Stimulated activated CD4-positive, alpha-beta T cell treated with anti-CD3 and anti-CD28 coated beads, Interleukin-15, amount 100 ng/mL, for 24 hours (primary cell): ENCODE measurements at places on chromosomes 2 and 18.

DNA sequence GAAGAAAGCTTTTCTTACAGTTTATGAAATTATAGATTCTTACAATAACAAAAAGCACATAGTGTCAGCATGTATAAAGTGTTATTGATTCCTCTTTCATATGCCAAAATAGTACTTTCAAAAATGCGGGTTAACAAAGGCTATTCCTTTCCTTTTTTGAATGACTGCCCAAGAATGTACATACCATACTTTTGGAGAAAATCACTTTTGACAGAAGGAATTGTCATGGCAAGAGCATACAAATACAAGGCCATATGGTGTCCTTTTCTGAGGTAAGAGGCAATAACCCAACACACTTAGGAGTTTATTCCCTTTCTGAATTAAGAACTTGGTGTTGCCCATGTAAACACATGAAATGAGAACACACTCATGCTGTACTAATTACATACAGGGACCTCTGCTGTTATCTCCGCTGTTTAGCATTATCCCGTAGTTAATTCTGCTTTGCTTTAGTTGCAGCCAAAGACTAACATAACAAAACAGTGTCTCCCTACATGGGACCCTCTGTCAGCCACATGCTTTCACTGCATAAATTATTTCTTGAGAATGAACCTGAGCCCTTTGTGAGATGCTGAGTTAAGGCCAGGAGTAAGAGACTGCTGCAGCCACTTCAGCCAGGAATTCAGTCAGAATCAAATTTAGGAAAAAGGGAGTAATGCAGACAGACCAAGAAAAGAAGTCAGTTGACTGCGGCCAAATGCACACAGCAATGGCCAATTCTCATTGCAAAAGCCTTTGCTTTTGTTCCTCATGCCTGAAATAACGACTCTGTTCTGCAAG is 67.0 kb downstream of the CDH2 start:
- no peak for DNase-seq

DNA sequence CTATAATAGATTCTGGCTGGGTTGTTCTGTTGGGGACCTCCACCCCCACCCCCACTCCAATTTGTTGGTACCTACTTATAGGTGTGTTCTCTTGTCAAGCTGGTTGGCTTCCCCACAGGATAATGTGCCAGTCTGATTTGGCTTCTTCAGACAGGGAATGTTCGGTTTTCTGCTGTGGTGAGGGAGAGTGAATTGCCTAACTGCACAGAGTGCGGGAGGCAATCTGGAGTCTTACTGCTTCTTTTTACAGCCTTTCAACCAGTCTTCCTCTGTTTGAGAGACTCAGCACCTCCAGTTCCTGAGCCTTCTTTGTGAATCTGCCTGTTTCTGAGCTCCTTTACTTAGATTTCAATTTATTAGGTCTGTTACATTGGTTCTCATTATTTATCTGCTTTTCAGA is 27.4 kb upstream of the SNORC start:
- no peak for DNase-seq

- DNase-seq = no peak
Observed at GRCh38 chr2:198314559-198315153, 510.3 kb downstream of the PLCL1 start.

DNA sequence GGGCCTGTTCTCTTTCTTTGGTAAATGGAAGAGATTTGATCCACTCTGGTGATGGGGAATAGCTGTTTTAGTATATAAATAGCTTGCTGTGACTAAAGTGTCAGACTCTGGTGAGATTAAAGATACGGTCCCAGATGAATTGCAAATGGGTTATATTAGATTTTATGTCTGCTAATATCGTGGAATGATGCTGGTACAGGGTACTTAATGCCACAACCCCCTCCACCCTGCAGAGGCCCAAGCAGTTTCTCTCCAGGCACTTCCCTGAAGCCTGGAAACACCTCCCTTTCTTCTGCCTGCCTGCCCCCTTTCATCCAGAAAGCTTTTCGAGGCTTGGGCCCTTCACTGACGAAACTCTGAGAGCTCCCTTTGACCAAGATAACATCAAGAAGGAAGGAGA is 21.4 kb upstream of the RFX8 start:
- no peak for DNase-seq

- no peak for DNase-seq
Observed at GRCh38 chr2:18903750-18904149, 314.4 kb upstream of the NT5C1B start.

DNA sequence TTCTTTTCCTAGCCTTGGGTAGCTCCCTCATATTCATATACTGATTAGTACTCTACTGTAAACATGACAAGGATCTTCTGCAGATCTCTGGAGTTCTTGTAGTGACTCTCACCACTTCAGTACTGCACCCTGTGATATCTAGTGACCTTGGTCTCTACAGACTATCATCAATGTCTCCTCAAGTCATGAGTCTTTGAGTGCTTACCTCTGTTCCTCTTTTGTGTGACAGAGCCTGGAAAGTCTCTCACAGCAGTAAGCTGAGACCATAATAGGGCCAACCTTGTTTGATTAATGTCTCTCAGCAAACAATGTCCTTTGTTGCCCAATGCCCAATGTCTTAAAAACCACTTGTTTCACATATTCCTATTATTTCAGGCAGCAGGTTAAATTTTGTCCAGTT is 34.2 kb upstream of the BAZ2B start:
- DNase-seq = no peak

- no peak for DNase-seq
Observed at GRCh38 chr2:238701341-238702206, 146.3 kb upstream of the TWIST2 start.
